ENCODE measurements at places on chromosomes 12 and 14.
A peak's percentile ranks its signal among the peaks of the same experiment; 100 is the strongest.

DNA sequence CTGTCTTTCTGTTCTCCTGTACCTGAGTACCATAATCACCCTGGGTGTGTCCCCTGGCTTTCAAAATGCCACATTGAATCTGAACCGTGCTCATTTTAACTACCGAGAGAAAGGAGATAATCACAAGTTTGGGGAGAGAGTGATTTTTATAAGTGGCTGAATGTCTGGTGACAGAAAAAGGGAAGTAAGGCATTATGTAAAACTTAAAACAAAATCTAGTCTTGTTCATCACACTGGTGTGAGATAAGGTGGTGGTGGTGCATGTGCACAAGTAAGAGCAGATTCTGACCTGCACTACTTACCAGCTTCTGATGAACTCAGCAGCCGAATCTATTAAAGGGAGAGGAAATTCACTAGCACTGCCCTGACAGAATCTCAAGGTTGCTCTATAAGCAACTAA is 56.3 kb downstream of the SPPL3 start:
- no peak for DNase-seq

GRCh38 chr14:68147303-68147702 is 327.7 kb downstream of the RAD51B start:
- no peak for DNase-seq

GRCh38 chr14:35959835-35960234 is 133.7 kb downstream of the BRMS1L start:
- no peak for DNase-seq

DNA sequence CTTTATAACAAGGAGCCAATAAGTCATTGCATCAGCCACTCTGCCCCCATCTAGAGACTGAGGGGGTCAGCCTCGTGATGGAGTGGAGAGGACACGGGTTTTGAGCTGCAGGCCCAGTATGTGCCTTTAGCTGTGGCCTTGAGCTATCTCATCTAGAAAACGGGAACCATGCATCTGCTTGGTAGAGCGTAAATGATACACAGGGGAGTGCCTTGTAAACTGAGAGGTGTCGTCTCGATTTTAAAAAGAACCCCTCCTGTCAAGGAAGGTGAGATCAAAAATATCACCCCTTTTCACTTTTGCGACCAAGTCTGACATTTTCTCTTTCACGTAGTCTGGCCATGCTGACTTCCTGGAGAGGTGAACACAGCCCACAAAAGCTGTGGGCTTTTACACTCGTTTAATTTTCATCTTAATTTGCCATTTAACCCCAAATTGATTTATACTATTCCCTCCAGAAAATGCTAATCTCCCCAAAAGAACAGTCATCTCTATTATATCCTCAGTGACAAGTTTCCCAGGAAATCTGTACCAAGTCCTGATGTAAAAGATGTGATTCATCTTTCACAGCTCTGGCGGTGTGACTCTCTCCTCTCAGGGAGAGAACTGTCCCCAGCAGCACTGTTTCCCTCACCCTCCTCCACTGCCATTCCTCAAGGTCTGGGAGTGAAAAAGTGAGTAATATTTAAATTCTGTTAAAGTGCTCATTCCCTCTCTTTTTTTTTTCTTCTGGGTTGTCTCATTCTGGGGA is 30.6 kb downstream of the VCPKMT start:
- no peak for DNase-seq

DNA sequence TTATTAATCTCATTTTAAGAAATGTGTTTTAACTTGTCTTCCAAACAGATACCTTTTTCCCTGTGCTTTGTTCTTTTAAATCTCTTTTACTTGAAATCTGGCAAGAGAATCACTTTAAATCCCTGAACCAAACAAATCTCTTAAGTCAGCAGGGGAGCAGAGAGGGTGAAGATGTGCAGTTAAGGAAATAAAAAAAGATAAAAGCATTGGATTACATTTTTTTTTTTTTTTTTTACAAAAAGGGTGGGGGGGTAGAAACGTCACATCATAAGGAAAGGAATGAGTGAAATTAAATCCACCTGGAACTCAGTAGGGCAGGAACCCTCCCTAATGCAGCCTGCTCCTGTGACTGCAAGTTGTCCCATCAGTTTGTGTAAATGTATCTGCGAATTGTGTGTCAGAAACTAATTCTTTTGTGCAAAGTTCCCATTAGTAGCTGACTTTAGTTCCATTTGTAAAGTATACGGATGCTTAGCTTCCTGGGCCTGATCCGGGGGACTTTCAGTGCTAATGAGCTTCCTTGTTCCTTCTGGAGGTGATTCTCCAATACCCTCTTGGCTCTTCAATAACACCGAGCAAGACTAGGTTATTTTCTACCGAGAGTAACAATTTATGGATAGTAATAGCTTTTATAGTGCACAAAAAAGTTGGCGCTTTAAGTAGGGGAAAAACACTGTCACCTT is 1.5 kb downstream of the TTC6 start:
- DNase-seq, result peak; percentile 4

DNA sequence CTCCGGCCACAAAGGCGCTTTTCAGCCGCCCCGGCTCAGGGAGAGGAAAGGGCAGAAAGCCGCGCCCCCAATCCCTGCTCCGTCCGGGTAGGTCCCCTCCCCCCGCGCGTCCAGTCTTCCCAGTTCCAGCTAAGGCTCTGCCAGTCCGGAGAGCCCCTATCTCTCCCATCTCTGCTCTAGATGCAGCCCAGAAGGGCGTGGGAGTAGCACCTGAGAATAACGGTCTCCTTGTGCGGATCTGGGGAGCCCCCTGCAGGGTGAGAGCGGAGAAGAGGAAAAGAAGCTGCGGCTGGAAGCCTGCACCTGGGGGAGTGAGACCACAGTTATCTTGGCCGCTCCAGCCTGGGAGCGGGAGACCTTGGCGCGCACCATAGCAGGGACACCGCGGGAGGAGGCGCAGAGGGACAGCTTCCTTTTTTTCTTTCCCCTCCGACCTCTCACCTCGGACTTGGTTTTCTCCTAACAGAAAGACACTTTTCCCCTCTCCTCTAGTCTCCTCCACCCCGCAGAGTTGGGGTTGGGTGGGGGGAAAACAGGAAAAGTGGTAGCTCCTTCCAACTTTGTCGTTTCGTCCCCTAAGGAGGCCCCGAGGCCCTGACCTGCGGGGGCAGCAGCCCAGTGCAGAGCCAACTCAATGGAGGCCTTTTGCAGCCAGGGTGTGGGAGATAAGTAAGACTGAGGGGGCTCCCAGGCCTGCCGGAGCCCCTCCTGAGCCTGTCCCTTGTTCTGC is 2.4 kb downstream of the DHH start:
- DNase-seq, result no peak

- DNase-seq, result no peak
These were observed 22.0 kb upstream of the RCOR1 start for GRCh38 chr14:102570334-102570995.

GRCh38 chr14:92520102-92521057 is 6.8 kb downstream of the RIN3 start:
- DNase-seq, result no peak

GRCh38 chr12:131164096-131164872 is 210.6 kb downstream of the ADGRD1 start:
- DNase-seq, result no peak

DNA sequence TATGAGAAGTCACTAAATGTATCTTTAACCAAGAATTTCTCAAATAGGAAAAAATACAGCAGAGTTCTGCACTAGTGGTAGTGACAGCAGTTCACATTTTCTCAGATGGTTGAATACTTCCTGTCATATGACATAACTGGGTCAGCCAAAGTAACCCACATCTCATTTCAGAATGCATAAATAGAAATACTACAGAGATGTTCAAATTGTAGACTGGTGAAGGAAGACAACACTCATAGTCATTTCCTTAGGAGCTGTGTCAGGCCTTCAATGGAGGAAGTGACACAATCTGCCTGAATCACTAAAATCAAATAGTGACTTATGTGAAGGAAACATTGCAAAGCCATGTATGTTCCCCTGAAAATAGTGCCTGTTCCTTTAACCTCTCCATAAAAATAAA is 32.4 kb downstream of the FERMT2 start:
- no peak for DNase-seq

GRCh38 chr12:57465747-57466505 is 6.3 kb downstream of the GLI1 start:
- no peak for DNase-seq

- DNase-seq, result no peak
These were observed 13.9 kb downstream of the EVL start for GRCh38 chr14:100078997-100079725.

- no peak for DNase-seq
These were observed 107.1 kb upstream of the DIO3 start for GRCh38 chr14:101454229-101454628.

- DNase-seq, result no peak
These were observed 1505.5 kb upstream of the TMEM132C start for GRCh38 chr12:126761420-126761819.

DNA sequence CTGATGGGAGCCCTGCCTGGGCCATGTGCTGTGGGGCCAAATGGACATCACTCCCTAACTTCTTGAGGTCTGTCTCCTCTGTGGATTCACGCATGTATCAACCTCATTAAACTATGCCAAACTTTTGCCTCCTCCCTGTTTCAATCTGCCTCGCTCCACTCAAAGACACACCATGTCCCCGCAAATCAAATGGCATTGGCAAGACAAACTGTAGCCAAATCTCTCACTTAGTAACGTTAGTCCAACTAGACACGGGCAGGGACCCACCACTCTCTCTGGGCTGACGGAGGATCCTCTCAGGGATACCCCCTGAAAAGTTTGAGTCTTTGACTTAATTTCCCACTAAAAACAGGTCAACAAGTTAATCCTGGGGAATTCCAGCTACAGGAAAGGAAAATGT is 8.0 kb downstream of the ZBTB39 start:
- DNase-seq, result no peak

GRCh38 chr12:109844091-109844490 is 10.9 kb upstream of the TRPV4 start:
- DNase-seq, result no peak

- no peak for DNase-seq
These were observed 213.0 kb downstream of the ADGRD1 start for GRCh38 chr12:131166717-131167116.

All from NCI-H2081 (cell line).